ENCODE measurements at places on chromosomes 13 and 19.

- no peak for DNase-seq
Measured at GRCh38 chr19:56098731-56099568, 22.1 kb downstream of the ZNF787 start.

GRCh38 chr13:93480553-93481106 lies 254.0 kb downstream of the GPC6 start:
- no peak for DNase-seq

DNA sequence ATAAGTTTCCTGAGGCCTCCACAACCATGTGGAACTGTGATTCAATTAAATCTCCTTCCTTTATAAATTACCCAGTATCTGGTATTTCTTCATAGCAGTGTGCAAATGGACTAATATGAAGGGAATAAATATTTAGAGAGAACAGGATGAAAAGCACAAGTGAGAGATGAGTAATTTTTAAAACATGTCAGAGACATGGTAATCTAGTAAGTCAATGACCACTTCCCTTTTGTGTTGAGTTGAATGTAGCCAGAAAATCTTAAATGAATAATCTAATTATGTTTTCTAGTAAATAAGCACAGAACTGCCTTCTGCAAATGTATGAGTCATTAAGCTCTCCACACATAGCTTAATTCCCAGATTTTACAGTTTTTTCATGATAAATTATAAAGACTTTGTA lies 524.1 kb upstream of the SLITRK5 start:
- DNase-seq = no peak

DNA sequence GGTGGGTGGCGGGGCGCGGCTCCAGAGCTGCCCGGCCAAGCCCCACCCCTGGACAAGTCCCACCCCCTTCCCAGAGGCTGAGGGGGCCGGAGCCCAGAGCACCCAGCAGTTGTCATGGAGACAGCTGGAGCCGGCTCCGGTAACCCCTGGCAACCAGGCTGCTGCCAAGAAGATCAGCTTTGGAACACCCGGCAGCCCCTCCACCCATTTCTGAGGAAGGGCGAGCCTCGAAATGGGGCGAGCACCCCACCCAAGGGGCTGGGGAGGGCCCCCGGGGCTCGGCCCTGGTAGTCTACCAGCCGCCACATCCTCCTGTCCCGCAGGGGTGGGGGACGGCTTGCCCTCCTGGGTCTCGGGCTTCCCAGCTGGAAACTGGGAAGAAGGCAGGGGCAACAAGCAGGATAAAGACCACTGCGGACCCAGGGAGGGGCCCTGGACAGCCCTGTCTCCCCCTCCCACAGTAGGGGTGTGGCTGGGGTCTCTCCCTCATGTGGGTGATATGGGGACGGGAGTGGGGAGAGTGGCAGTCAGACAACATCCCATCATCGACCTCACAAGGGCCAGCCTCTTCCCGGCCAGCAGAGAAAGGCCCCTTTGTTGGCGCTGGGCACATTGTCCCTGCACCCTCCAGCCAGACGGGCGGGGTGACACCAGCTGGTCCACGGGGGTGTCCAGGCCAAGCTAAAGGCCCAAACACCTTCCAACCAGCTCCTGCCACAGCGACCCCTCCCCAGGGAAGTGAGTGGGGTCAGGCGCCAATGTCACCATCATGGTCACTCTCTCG lies 1.5 kb downstream of the CERS1 start:
- DNase-seq = no peak

GRCh38 chr19:30665449-30665848 lies 293.3 kb downstream of the ZNF536 start:
- DNase-seq = no peak

- peak; percentile 62 for DNase-seq
Measured at GRCh38 chr13:51797664-51798488, 6.1 kb downstream of the DHRS12 start.

- DNase-seq = no peak
Measured at GRCh38 chr13:50361282-50361681, 346.0 kb downstream of the KCNRG start.

- DNase-seq = no peak
Measured at GRCh38 chr13:101691341-101691860, 238.9 kb downstream of the ITGBL1 start.

DNA sequence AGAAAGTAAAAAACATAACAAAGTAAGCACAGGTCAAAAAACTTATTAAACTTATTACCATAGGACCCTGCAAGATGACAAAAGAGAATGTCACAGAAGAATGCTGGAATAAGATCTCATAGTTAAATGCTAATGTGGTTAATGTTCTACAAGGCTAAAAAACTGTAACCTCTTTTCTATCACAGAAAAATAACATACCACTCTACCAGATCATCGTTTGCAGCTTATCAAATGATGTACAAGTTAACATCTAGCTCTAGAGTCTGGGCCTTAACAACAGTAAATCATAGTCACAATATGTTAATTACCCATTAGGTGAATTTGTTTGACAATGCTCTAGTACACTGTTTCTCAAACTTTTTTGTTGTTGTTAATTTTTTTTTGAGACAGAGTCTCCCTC lies 53.0 kb downstream of the NUFIP1 start:
- no peak for DNase-seq

- no peak for DNase-seq
Measured at GRCh38 chr13:67135356-67135755, 94.8 kb downstream of the PCDH9 start.

DNA sequence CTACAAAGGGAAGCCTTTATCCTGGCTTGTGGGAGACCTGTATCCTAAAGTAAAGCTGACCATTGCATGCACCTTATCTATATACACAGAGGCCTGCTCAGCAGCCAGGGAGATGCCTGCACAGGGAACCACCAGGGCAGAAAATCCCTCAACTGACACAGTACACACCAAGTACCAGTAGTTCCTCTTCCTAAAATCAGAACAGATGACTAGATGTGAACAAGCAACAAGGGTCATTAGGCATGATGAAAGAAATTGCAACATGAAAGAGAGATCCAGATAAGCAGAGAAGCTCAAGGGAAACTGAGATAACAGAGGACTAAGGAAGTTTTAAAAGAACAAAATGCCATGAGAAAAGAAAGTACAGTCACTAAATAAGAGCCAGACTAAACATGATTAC lies 39.7 kb upstream of the SLC7A9 start:
- DNase-seq = no peak

DNA sequence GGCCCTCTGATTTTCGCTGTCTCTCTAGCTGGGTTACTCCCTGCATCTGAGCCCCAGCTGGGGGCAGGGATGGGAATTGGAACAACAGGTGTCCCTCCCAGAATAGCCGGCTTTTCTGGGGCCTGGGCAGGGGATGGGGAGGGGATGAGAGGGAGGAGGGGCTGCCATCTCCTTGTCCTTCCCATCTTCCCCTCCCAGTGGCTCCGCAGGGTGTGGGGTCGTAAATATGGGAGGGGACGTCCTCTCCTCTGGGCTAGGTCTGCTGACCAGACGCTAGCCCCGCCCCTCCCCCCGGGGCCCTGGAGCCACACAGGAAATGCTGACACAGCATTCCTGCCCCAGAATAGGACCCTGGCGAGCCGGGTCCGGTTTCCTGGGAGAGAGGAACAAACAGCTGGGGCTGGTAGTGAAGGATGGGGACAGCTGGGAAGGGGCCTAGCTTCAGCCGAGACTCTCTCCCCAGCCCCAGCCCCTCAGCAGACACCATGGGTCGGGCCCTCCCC lies 1.1 kb downstream of the RYR1 start:
- DNase-seq = no peak

DNA sequence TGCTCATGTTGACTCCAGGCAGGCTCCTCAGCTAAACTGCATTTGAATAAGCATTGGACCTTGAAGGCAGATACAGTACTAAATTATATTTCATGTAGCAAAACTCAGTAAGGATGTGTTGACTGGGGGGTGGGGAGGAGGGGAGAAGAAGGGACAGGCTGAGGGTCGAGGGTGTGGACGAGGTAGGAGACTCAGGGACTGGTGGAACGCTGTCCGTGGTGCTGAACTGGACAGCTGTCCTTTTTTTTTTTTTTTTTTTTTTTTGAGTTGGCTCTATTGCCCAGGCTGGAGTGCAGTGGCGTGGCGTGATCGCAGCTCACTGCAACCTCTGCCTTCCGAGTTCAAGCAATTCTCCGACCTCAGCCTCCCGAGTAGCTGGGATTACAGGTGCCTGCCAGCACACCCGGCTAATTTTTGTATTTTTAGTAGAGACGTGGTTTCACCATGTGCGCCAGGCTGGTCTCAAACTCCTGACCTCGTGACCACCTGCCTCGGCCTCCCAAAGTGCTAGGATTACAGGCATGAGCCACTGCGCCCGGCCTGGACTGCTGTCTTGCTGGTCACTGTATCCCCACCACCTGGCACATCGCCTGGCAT lies 33.2 kb upstream of the CASP14 start:
- DNase-seq = peak; percentile 22
